Activated naive CD8-positive, alpha-beta T cell treated with anti-CD3 and anti-CD28 coated beads, Interleukin-2, amount 10 ng/mL, durations not matched to agents 7 days and 5 days (primary cell): ENCODE measurements at places on chromosomes 1 and 21.

- no peak for DNase-seq
Observed at GRCh38 chr1:155223047-155223446, 14.6 kb downstream of the MTX1 start.

GRCh38 chr1:19495799-19496526, 10.6 kb upstream of the CAPZB start:
- no peak for DNase-seq

DNA sequence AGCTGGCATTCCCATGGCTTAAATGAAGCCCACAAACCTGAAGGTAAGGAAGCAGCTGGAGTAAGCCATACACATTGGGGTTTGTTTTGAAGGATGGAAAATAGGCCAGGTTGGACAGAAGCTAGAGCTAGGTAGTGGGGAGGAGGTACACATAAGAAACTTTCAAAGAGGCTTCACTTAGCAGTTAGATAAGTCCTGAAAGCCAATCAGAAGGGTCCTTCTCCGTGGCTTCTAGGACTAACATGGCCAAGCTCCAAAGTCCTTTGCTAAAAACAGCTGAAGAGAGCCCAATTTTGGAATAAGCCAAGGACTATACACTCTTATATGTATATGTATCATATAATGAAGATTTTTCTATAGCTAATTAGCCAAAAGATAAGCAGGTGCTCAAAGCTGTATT, 1.8 kb downstream of the EYA3 start:
- DNase-seq: no peak

DNA sequence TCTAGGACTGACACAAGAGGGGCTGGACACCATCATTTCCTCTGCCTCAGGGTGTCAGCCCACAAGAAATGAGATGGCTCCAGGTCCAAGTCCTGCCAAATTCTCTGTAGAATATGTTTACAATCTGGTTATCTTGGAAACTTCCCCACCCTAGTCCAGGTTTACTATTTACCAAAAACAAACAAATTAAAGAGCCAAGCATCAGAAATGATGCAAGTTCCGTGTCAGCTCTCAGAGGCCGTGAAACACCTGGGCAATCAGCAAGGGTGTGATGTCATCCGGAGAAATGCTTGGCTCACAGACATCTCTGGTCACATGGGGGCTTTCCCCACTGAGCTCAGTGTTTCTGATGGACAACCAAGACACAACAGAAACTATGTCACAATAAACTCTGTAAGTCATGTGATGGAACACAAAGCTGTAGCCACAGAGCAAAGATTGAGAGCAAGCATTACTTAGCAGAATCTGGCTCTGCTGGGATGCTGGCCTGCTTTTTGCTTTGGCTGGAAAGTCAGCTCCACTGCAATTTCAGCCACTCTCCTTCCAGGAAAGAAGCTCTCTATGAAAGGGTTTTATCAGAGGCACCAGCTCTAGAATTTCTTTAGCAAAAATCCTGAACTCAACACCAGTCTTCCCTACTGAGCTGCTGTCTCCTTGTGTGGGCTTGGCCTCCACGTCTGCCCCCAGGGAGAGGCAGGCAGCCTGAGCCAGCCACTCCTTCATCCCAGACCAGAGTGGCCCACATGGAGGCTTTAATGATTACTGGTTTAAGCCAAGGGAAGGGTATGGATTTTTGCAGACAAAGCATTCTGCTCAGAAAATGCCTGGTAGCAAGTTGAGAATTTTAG, 55.9 kb downstream of the NENF start:
- no peak for DNase-seq

DNA sequence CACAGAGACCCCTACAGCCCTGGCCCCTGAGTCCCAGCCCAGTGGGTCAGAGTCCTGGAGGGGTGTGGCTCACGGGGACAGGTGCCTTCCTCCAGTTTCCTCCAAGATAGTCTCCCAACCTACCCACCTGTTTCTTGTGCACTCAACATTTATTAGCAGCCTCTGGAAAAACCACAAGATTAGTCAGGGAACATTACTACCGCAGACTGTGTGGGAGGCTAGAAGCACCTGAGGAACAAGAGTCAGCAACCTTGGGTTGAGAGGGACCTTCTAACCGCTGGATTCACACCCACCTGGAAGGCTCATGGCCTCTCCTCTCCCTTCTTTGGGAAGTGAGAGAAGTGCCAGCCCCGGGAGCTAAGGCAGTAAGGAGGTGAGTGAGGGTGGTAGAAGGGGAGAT, 22.5 kb upstream of the IKBKE start:
- DNase-seq: no peak

DNA sequence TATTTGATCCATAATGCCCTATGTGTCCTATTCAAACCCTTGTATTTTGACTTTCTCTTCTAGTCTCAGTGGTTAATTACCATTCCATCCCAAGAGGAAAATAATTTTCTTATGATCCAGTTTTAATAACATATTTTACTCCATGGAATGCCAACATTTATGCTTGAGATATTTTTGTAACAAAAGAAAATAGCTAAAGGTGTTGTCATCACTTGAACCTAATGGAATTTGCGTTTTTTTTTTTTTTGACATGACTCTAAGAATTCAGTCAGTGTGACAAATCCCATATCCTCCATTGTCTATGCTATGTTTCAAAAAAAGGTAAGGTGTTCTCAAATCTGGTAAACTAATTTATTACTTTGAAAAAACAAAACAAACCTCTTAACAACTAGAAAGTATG, 324.1 kb upstream of the ADAMTS5 start:
- no peak for DNase-seq

DNA sequence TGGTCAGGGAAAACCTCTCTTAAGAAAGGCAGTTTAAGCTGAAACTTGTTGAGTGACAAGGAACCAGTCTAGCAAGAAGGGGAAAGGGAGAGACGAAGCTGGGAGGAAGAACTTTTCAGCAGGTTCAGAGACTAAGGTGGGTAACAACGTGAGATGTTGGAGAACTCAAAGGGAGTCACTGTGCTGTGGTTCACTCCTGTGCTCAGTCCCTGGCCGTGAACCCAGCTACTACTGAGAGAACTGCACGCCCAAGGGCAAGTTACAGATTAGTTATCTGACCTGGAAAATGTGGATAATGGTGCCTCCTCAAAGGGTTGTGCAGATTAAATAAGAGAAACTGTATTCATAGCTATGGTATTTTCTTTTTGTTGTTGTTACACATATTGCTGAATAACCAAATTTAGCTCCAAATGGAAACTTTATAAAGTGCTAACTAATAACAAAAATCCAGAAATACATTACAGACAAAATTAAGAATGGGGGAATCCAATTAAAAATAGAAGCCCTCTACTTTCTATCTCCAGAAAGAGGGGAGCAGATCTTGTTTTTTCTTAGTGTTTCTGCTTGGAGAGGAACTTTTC, 2.9 kb downstream of the ZBTB40 start:
- DNase-seq: no peak

GRCh38 chr21:37566790-37567615, 200.4 kb downstream of the DYRK1A start:
- no peak for DNase-seq

DNA sequence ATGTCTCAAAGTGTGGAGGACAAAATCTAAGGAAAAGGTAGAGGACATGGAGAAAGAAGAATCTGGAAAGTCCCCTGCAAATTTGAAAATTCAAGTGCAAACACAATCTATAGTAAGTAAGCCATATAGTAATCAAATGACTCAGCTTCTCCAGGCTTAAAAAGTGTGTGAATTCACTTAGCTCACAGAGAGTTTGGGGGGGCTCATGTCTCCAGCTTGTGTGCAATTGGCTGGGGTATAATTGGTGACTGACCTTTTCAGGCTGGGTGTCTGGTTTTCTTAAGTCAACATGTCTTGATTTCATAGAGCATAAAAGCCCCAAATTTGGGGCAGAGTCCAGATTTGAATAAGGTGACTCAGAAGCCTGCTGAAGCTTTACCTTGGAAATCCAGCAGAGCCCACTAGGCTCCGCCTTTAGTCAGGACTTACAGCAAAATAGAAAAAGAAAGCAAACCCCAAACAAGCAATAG, 8.6 kb downstream of the CLDN14 start:
- DNase-seq: no peak

DNA sequence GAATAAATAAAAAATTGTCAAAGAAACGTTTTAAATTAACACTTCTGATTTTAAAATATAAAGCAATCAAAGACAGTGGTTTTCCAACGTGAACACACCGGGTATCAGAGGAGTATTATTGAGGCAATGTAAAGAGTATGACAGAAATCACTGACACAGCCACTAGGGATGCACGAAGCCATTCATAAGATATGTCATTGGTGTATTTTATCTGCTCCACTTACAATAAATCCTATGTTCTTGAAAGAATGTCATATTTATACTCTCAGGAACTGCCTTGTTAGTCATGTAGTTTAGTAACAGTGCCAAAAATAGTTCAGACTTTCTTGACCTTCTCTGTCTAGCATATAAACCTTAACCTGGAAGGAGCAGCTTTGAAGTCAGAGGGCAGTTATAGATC, 835.0 kb upstream of the NCAM2 start:
- DNase-seq: no peak

GRCh38 chr1:55466373-55466772, 251.2 kb upstream of the USP24 start:
- no peak for DNase-seq

DNA sequence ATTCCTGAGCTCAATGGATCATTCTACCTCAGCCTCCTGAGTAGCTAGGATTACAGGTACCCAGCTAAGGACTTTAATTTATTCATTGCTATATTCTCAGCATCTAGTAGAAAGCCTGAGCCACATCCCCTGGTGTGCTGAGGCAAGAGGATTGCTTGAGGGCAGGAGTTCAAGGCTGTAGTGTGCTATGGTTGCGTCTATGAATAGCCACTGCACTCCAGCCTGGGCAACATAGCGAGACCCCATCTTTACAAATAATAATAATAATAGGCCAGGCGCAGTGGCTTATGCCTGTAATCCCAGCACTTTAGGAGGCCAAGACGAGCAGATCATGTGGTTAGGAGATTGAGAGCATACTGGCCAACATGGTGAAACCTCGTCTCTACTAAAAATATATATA, 3.3 kb upstream of the RPS6KA1 start:
- no peak for DNase-seq

- DNase-seq: no peak
Observed at GRCh38 chr1:46081206-46081605, 51.2 kb downstream of the PIK3R3 start.

GRCh38 chr1:199854686-199855321, 172.7 kb upstream of the NR5A2 start:
- no peak for DNase-seq

DNA sequence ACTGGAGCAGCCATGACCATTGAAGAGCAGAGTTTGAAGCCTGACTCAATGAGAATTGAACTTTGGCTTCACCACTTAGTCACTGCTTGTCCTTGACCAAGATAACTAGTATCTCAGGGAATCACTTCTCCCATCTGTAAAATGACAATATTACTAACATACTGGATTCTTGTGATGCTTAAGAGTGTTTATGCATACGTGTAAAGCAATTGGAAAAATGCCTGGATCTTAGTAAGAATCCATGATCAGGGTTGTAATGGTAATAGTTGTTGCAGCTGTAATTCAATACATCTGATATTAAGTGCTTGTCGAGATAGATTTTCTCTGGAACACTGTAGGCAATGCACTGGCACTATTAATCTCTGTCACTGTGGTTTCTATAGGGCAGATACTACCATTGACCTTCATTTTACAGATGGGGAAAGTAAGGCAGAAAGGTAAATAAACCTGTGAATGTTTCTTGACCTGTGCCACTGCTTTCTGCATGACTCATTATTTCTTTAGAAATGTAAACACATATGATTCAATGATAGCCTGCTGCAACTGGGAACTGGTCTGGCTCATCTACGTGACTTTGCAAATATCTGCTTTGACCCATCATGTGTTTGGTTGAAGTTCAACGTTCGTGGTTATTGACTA, 662.5 kb downstream of the PLA2G4A start:
- DNase-seq: no peak

DNA sequence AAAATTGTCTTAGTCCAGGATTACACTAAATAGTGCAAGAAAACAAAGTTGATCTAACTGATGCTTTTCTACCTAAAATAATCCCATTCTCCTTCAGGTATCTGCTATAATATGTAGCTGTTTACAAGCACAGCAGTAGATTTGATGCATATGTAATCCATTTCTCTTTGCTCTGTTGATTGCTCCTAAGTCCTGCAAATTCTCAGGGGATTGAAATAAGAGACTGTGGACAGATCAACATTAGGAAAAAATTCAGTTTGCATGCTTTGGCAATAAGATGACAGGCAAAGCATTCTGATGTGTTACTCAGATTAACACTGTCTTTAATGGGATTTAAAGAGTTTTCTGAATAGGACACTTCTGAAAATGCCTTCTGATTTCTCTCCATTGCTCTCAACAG, 34.7 kb downstream of the RNF11 start:
- no peak for DNase-seq

- no peak for DNase-seq
Observed at GRCh38 chr21:38503583-38503982, 5.3 kb upstream of the ERG start.

DNA sequence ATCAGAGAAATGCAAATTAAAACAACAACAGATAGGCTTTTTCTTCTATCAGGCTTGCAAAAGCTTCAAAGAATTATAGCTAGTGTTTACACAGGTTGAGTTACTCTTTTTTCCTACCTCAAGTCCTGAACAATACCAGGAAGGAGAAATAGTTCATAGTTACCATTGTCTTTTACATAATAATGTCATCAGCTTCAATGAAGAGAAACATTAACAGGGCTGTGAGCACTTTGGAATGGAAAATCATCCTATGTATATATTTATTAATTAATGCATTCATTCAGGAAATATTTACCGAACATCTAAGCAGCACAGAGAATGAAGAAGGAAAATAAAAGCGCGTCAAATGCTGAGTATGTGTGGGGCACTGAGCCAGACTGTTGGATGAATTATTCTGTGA, 197.3 kb downstream of the ZBTB18 start:
- DNase-seq: no peak

DNA sequence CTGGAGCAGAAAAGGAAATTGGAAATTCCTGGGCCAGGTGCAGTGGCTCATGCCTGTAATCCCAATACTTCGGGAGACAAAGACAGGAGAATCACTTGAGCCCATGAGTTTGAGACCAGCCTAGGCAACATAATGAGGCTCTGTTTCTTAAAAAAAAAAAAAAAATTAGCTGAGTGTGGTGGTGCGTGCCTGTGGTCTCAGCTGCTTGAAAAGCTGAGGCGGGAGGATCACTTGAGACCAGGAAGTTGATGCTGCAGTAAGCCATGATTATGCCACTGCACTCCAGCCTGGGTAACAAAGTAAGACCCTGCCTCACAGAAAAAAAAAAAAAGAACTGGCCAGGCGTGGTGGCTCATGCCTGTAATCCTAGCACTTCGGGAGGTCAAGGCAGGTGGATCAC, 56.7 kb downstream of the SRSF11 start:
- no peak for DNase-seq

GRCh38 chr1:12244078-12244477, 14.2 kb downstream of the VPS13D start:
- no peak for DNase-seq
